CD8-positive, alpha-beta memory T cell (primary cell): ENCODE measurements at places on chromosomes 1 and 21.

GRCh38 chr1:113146242-113147072 is 73.5 kb downstream of the LRIG2 start:
- DNase-seq: no peak
- no peaks in the 10 kb centered on the region for H3K27me3 ChIP-seq
- H3K4me1 ChIP-seq: peaks cover 13% of the 10 kb centered on the region

DNA sequence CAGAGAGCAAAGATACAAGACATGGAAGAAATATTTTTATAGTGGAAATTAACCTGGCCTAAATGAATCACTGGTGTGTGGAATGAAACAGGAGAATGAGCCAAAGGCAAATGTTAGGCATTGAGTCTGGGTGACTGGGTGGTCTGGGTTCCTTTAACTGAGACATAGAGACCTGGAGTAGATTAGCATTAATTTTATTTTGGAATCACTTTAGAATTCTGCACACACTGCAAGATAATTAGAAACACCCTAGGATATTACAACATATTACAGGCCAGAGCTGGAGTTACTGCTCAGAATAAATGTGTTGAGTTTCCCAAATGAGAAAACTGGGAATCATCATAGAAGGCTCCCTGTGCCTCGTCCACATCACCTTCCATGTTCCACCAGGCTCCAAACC is 85.5 kb downstream of the PLPPR5 start:
- H3K36me3 ChIP-seq: no peaks in the 10 kb centered on the region
- no peak overlapping the region for H3K27ac ChIP-seq
- no peaks in the 10 kb centered on the region for H3K4me1 ChIP-seq

- no peaks in the 10 kb centered on the region for H3K36me3 ChIP-seq
- peak; percentile 85 for DNase-seq
- H3K27ac ChIP-seq: no peak overlapping the region
- H3K4me3 ChIP-seq: peak overlapping the region; percentile 10
These were observed 113.0 kb upstream of the SLC25A33 start for GRCh38 chr1:9426291-9426711.

GRCh38 chr1:11466416-11466815 is 12.5 kb upstream of the DISP3 start:
- H3K27ac ChIP-seq: no peak overlapping the region
- H3K27me3 ChIP-seq: peaks cover 3% of the 10 kb centered on the region
- no peaks in the 10 kb centered on the region for H3K4me1 ChIP-seq
- no peaks in the 10 kb centered on the region for H3K36me3 ChIP-seq

DNA sequence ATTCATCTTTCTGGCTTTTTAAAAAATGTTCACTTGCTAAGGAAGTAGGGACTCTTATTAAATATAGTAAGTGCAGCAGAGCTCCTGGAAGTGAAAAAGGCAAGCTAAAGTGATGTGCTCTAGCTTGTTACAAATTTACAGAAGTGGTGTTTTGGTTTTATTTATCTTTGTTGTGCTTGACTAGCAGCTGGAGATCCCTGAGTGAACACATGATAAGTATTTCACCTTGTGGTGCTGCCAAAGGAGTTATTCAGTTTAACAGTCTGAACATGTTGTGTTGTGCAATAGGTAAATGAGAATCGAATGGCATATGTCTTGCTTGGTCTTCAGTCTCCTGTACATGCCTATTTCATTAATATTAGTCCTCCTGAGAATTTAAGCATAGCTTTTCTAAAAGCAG is 315.7 kb downstream of the TPR start:
- H3K27ac ChIP-seq: no peak overlapping the region
- no peaks in the 10 kb centered on the region for H3K36me3 ChIP-seq
- H3K27me3 ChIP-seq: no peaks in the 10 kb centered on the region
- H3K4me3 ChIP-seq: no peak overlapping the region
- DNase-seq: no peak

DNA sequence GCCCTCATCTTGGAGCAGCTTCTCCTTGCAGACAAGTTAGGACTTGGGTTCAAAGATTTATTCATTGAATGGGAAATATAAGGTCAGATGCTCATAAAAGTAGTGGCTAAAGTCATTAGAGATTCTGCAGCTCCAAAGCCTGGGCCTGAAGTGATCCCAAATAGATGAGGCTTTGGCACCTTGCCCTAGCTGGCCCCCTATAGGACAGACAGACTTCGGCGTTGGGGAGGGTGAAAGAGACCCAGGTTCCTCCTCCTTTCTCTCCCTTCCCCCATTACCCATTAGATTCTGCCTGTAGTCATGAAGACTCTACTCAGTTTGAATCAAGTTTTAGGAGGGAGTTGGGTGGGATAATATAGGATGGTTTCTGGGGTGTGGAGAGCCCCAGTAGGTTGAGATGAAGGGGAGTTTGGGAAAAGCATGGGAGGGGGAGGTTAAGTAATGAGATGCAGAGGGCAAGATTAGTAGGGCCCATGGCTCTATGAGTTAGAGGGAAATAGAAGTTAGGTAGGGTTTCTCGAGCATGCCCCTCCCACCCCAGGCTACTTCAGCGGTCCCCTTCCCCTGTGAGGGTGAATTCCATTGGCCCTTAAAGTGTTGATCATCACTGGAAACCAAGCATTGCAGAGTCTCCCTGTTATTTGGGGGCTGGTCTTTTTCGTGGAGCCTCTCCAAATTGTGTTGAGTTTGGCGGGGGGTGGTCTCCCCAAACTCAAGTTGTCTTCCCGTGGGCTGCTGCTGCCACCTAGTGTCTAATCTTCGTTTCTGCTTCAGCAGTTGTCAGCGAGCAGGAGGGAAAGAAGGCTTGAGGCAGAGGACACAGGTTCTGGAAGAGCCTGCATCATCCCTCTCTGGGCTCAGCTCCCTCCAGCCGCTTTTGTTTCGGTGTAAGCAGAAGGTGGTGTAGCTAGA is 2.1 kb upstream of the AHDC1 start:
- peak; percentile 42 for DNase-seq
- no peaks in the 10 kb centered on the region for H3K36me3 ChIP-seq
- H3K27me3 ChIP-seq: no peaks in the 10 kb centered on the region
- peaks cover 56% of the 10 kb centered on the region for H3K4me1 ChIP-seq

DNA sequence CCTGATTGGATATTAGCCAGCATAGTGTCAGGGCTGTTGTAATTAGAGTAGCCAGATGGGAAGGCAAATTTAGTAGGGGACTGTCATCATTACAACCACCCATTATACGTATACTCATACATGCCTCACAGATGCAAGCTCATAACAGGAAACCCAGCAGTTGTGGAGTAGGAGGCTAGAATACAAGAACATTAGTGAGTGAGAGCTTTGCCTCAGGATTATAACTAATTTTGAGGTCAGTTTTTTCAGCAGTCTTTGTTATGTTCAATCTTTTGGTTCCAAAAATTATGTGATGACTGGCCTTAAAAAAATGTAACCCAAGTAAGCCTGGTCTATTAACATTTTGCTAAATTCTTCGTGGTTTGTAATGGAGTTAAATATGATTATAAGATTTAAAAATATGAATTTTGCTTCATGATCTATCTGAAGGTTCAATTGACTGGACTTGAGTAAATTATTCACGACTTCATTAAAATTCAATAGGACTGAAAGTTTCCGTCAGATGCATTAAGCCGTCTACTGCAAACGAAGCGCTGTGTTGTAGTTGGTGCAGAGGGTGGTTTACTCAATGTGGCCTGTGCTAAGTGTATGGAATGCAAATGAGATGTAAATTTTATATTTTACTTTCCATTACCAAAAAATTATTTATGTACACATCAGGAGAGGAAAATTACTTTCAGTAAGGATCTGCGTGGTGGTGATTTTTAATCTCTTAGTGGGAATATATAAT is 48.8 kb downstream of the KCNK1 start:
- no peaks in the 10 kb centered on the region for H3K36me3 ChIP-seq
- no peak overlapping the region for H3K27ac ChIP-seq
- H3K4me3 ChIP-seq: no peak overlapping the region
- no peak for DNase-seq
- H3K27me3 ChIP-seq: no peaks in the 10 kb centered on the region
